ENCODE measurements at places on chromosomes 5 and 9. TPM values are rescaled to one million over a fixed set of nuclear protein-coding genes. Genes with fewer than 3 reads are reported as not detected.

LECT2 gene
- total RNA-seq, result not detected

GRCh38 chr5:55222985-55223811 is 3.9 kb downstream of the MCIDAS start:
- no peak for DNase-seq

GRCh38 chr5:158899792-158900191 is 199.9 kb downstream of the EBF1 start:
- DNase-seq, result no peak

GRCh38 chr5:64971513-64971912 is 202.8 kb downstream of the CWC27 start:
- no peak for DNase-seq

Data from foreskin keratinocyte (primary cell).